Hindlimb muscle (tissue), 1 donor: ENCODE measurements at places on chromosomes 1 and 21. TPM values are rescaled to one million over a fixed set of nuclear protein-coding genes. Genes with fewer than 3 reads are reported as not detected.

CASQ1 gene
- polyA plus RNA-seq, result 912 TPM

ST6GALNAC3 gene
- 3.7 TPM for polyA plus RNA-seq

SH2D5 gene
- 0.44 TPM for polyA plus RNA-seq

GRCh38 chr1:205971082-205971481, 27.8 kb upstream of the SLC26A9 start:
- no peak for DNase-seq

DNA sequence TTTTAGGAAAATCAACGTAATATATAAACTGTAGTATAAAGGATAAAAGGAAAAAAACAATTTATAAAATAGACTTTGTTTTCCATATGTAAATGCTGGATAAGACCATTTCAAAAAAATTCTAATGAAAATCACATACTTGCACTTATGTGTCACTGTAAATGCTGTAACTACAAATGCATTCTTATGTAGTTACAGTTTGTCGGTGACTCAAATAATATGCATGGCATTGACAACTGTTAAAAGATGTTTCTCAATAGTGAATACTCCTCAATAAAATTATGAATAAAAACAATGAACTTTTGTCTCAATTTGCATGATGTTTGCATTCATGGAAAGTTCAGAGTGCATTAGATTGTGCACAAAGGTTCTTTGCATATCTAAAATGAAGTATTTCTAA, 614.0 kb upstream of the CHRM3 start:
- no peak for DNase-seq

GRCh38 chr1:43708002-43708410, 670 bp downstream of the ST3GAL3 start:
- DNase-seq, result no peak

- DNase-seq, result no peak
These were observed 105.7 kb downstream of the PLPPR5 start for GRCh38 chr1:98898940-98899339.

- DNase-seq, result no peak
These were observed 4.2 kb upstream of the ABCB10 start for GRCh38 chr1:229562686-229563085.

DNA sequence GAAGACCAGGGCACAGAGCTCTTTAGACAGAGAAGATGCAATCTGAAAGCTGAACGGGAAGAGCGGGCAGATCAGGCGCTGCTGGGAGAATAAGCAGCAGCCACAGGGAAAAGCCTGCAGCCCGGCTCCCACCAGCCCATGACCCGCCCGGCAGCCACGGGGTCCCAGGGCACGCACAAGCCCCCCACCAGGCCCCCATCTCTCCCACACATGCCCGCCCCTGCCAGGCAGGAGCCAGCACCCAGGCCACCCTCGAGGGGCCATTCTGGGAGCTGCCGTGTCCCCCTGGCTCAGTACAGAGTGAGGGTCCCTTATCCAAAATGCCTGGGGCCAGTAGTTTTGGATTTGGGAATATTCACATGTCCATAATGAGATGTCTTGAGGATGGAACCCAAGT, 16.3 kb downstream of the SLC19A1 start:
- no peak for DNase-seq
